Brain microvascular endothelial cell (primary cell): ENCODE measurements at places on chromosomes 2 and 18.

DNA sequence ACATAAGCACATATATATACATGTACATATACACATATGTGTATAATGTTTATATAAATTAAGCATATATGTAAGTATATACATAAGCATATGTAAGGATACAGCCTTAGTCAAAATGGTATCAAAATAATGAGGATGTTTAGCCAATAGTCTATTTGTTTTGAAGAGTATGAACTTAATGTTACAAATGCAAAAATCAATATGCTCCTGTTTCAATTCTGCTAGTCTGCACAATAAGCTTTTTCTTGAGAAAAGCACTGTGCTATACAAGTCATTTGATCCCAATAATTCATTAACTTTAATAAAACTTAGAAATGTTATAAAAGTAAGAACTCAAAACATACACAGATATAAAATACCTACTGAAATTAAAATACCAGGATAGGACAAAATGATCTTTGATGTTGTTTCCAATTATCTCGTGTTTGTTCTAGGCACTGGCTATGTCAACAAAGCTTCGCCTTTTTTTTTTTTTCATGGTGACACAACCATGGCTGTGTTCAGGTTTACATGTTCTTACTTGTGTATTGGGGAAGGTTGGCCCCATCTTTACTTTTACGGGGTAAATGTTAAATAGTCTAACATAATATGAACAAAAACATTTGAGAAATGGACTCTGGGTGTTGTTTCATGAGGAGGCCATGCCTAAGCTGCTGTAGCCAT lies 271.1 kb upstream of the CDH19 start:
- DNase-seq: no peak

DNA sequence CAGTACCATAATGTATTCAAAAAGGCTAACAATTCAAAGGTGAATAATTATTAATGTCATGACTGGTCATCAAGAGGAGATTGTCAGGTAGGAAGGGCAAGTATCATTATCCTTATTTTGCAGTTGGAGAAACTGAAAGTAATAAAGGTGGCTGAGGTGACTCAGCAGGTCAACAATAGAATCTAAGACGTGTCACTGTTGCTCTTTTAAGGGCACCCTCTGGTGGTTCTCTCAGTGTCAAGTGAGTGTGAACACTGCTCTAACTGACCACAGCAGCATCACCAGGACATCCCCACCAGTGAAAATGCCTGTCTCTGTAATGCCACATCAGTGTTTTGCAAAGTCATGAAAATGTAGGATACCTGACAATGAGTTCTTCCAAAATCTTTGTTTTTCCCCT lies 69.7 kb downstream of the DCC start:
- DNase-seq: no peak

DNA sequence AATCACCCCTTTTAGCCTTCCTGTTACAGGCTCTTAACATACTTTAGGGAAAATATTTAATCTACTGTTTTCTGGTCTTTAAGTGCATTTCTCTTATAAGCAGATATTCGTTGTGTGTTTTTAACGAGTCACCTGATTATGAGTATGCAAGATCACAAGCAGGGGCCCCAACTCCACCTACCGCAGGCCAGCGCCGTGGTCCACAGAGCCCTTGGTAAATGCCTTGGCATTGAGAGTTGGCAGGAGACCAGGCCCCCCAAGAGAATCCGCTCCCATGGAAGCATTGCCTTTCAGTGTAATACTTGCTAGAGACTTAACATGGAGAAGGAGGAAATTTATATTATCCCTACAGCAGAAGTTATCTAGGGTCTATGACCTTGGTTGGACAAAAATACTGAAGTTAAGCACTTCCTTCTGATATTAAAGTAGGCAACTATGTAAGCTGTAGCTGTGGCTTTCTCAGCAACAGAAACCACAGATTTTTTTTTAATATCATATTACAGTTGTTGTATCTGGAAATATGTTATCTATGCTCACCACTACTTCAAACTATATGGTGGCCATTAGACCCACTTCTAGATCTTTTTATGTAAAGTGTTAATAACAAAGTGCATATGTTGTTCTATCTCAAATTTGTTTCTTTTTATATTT lies 241.8 kb upstream of the MGAT5 start:
- no peak for DNase-seq

DNA sequence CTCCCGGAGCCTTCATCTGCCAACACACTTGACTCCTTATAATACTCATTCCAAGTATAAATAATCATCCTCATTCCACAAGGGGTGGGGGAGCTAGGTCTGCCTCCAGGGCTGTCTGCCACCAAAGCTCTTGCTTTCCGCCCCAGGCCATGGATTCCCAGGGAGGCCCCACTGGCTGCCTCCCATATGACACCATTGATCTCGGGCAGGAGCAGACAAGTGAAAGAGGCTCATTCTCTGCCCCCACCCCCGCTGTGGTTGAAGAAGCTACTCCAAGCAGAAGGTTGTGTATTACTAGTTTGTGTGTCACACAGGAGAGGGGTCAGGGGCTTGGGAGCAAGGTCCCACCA lies 99.5 kb downstream of the MRO start:
- DNase-seq: no peak

DNA sequence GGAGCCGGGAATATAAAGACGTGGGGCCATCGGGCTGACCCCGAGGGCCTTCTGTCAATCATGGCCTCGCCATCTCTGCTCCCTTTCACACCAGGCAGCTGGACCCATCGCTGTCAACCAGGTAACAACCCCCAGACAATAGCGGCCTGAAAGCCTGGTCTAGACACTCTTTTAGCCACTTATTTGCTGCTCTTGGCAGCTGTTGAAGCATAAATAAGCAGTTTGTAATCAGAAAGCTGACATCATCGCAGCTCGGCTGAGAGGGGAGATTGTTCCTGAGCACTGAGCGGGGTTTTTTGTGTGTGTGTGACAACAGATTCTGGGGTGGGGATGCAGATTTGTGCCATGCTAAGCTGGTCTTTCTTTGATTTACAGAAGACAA lies 423.6 kb upstream of the POU3F3 start:
- no peak for DNase-seq

DNA sequence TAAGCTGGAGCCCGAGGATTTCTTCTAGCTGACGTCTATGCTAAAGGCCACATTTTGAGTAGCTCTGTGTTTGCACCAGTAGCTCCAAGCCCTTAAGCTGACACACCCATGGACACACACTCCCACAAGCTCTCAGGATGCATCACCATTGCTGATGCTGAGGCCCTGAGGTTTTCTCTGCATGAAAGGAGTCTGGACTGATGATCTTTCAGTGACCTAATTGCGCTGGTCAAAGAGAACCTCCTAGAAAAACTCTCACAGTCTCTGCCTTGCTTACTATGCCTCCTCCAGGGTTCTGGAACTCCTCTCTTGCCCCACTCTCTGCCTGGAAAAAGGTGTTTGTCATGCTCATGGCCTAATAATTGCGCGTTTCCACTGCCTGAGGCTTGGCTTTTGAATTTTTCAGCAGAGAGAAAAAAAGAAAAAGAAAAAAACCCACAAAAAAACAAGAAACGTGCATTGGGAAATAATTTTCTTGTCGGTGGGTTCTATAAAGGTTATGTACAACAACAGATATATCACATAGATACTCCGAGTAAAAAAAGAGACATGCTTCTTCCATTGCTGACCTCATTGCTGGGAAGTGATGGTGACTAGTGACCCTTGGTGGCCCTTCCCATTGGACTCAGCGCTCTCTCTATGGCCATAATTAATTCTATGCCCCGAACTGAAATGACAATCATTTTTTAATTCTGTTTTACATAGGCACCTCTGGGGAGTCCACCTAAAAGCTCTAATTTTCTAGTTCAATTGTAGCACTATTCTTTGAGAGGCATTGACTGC lies 297.0 kb downstream of the TDRD15 start:
- DNase-seq: no peak

GRCh38 chr18:62651276-62652056 lies 63.9 kb upstream of the PHLPP1 start:
- no peak for DNase-seq

DNA sequence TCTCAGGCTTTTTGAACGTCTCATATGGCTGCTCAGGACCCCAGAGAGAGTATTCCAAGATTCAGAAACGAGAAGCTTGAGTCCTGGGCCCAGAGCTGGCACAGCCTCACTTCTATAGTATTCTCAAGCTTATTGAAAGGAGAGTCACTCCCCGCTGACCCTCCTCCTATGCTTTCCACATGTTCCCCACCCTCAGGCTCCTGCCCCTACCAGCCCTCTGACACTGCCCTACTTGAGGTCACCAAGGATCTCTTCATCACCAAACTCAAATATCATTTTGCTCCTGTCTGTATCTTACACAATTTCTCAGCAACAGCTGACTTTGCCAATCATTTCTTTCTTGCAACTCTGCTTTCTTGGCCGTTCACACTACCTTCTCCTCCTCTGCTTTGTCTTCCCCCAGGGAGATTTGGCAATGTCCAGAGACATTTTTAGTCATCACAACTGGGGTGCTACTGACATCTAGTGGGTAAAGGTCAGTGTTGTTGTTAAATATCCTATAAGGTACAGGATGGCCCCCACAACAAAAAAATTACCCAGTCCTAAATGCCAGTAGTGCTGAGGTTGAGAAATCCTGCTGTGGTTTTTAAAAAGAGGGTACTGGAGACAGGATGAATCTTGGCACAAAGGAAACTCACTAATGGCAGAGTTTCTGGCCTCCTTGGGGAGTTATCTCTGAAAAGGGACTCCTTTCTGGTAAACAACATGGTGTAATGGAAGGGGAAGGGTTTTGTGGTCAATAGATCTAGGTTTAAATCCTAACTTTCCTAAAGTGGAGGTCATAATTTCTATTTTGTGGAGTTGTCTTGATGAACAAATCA lies 26.9 kb upstream of the INSIG2 start:
- peak; percentile 9 for DNase-seq

- DNase-seq: no peak
These were observed 239.8 kb downstream of the PDE11A start for GRCh38 chr2:177832611-177833433.

DNA sequence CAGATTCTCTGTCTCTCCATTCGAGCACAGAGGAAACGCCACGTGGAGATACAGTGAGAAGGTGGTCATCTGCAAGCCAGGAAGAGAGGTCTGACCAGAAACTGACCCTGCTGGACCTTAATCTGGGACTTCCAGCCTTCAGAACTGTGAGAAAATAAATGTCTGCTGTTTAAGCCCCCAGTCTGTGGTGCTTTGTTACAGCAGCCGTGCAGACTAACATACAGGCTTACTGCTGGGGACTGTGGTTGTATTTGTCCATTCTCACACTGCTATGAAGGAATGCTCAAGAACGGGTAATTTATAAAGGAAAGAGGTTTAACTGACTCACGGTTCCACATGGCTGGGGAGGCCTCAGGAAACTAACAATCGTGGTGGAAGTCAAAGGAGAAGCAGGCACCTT lies 432.7 kb downstream of the IRS1 start:
- no peak for DNase-seq

GRCh38 chr18:44411976-44412375 lies 268.7 kb upstream of the SETBP1 start:
- no peak for DNase-seq

- peak; percentile 45 for DNase-seq
These were observed 479.3 kb downstream of the CPS1 start for GRCh38 chr2:211035548-211036185.

GRCh38 chr2:70871398-70872211 lies 36.0 kb upstream of the CD207 start:
- DNase-seq: peak; percentile 49

- DNase-seq: no peak
These were observed 2.0 kb downstream of the GIGYF2 start for GRCh38 chr2:232699110-232699509.

DNA sequence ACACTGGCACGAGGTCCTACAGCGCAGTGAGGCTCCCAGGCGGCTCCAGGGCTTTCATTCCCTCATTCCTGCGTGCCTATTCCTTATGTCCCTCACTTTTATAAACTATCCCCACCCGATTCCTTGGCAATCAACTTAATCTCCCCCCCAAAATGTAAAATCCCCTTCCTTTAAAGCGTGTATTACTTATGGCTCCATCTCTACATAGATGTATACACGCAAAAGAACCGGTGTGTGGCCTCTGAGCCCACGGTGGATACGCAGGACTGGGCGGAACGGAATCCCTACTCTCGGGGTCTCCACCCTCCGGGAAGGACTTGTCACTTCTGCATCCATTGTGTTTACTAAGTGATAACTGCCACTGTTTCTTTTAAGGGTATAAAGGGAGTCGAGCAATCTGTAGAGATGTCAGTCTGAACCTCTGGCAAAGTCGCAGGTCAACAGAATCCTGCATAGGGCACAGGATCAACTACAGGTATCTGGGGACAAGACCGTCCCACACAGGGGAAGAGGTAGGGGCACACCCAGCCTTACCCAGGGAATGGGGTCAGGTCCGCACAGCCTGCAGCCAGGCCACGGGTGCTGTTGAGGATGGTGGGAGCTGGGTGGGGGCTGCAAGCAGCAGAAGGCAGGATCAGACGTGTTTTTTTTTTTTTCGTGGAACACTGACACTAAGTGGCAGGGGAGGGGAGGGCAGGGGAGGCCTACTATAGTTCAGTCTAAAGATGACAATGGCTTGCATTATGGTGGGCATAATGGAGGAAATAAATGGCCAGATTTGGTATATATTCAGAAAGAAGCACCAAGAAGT lies 42.1 kb downstream of the HDLBP start:
- no peak for DNase-seq

DNA sequence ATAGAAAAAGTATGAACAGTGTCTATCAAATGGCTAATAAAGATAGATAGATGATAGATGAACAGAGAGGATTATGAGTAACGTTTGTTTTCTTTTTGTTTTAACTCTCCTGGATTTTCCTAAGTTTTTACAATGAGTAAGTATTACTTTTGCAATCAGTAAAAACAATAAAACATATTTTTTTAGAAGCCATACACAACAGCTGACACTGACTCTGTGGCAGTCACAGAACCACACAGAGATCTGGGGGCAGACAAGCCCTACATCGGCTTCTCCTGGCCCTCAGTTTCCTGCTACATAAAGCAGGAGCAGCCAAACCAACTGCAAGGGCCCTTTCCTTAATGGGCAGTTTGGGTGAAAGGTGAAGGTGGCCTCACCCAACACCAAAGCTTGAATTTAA lies 63.6 kb downstream of the ANTXR1 start:
- no peak for DNase-seq

- DNase-seq: no peak
These were observed 281.0 kb downstream of the PRKCE start for GRCh38 chr2:45932278-45932975.

DNA sequence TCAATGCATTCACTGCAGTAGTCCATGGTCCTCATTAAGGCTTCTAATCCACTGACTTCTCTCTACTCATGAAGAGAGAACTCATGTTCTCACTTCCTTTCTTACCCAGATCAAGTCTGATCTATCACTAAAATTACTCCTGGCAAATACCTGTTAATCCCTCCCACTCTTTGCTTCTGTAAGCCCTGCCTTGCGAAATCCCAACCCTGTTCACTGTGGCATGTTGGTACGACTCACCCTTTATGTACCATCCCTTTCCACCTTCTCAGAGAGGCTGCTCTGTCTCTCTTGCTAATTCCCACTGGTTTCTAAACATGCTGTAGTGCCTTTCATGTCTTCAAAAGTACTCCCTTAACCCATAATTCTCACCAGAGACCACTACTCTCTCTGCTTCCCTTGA lies 272.2 kb upstream of the ACVR2A start:
- no peak for DNase-seq
